ENCODE measurements at places on chromosomes 4 and X.

DNA sequence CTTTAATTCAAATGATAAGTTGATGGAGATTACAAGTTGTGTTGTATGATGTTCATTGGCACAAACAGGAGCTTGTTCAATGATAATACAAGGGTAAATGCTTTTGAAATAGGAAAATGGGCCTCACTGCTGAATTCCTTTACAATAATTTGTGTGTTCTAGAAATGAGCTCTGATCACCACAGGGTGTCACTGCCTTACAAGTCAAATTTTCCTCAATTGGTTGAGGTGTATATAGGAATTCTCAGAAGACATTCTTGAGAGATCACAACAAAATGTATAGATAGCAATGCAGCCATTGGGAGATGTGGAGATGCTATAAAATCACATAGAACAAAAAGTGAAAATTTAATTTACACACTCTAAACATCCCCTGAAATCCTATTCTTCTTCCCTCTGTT lies 49.6 kb downstream of the KLF8 start:
- no peak for DNase-seq

DNA sequence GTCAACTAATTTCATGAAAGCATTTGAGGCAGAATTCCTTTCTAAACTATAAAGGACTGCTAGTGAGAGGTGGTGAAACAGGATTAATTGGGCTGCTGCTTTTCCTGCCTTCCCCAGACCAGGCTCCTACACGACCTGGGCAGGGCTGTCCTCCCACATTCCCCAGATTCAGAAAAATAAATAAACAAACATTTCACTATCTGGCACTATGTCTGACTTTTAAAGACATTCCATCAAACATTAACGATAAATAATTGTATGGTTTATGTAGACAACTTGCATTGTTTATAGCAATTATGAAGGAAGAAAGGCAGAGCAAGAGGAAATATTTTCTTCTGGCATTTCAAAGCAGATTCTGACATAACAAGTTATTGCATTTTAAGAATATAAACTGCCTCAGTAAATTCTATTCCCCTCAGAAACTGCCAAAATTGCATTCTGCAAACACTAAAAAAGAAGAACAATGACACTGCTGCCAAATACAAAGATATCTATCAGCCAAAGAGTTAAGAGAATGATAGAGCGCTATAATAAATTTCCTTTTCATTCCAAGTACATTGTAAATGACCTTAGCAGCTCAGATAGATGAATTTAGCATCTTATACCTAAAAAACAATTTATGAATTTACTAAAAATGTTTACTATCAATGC lies 214.7 kb upstream of the INTU start:
- DNase-seq: no peak

- no peak for DNase-seq
Measured at GRCh38 chr4:120816296-120816965, 106.1 kb downstream of the PRDM5 start.

DNA sequence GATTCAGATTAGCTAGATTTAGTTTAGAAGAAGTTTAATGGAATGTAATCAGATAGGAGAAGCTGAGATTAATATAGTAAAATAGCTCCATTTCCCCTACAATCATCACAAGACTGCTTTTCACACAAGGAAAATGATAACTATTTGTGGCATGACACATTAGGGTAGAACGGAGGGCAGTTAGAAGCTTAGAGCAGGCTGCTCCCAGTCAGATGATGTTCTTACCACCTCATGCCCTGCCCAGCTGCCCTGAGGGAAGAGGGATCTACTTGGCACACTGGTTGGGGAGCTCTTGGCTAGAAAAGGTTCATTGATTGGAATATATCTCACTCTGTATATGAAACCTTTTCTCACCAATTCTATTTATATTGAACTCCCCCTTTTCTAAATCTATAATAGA lies 180.7 kb upstream of the IL15 start:
- DNase-seq: no peak

DNA sequence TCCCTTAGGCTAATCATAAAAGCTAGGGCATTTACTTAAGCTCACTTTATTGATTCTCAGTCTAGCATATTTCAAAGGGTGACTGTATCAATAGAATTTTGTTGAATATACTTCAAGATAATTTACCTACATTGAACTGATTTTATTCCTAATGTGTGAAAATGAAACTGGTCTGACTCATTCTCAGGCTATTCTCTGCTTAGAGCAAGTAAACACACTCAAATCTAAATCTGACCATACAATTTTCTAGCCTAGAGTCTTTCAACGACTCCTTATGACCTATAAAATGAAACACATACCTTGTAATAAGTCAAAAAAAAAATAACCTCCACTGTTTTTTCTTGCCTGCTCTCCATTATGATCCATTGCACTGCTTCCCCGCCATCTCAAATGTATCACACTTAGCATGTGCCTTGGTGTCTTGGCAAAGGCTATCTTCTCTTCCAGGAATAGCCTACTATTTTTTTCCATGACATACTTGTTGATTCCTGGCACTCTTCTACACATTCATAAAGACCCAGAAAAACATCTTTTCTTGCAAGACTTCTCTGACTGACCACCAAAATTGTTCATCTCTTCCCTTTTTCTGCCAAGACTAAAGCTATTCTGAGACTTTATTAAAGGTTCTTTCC lies 965.1 kb upstream of the HS3ST1 start:
- no peak for DNase-seq

DNA sequence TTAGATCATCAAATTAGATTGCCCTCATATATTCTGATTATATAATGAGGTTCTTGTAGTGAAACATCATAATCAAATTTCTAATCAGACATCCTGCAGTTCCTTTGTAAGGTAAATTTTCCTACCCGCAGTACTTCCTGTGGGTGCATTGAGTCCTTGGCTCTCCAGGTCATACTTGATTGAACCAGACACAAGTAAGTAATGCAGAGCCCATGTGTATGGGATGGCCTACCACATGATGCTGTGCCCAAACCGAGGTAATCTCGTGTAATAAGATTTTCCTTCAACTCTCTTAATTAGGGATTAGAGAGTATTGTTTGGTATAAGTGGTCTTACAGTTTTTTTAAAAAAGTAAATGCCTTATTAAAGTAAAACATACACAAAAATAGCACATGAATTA lies 1841.8 kb downstream of the PCDH7 start:
- DNase-seq: no peak

- DNase-seq: peak; percentile 5
Measured at GRCh38 chr4:8117278-8117682, 41.3 kb downstream of the ABLIM2 start.

GRCh38 chrX:125319646-125320521 lies at the start of gene TEX13C:
TSS of gene TEX13C (plus strand) at chrX:125319871. CDS start at chrX:125320120, 249 bp downstream.
- DNase-seq: no peak

DNA sequence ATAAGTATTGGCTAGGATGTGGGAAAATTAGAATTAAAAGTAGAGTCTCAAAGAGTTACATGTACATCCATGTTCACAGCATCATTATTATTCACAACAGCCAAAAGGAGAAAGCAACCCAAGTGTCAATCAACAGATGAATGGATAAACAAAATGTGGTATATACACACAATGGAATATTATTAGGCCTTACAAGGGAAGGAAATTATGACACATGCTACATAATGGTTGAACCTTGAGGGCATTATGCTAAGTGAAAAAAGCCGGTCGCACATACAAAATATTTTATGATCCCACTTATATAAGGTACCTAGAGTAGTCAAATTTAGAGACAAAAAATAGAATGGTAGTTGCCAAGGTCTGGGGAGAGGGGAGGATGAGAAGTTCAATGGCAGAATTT lies 80.1 kb downstream of the HUWE1 start:
- no peak for DNase-seq

- no peak for DNase-seq
Measured at GRCh38 chr4:134634301-134634700, 432.7 kb upstream of the PABPC4L start.

DNA sequence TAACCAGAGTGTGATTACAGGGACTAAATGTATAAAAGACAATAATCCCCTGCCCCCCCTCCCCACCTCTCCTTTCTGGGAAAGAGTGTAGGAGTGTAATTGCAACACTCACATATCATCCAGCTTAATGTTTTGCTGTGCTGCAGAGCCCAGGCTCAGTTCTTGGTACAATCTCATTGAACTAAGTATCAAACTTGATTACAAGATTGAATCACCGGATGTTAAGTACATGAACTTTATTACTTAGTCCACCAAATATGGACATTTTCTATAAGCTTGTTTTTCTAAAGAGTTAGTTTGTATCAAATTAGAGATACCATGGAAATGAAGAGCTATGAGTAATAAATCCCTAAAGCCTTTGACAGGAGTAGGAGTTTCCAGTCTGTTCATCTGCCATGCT lies 559.1 kb downstream of the ZNF674 start:
- no peak for DNase-seq

DNA sequence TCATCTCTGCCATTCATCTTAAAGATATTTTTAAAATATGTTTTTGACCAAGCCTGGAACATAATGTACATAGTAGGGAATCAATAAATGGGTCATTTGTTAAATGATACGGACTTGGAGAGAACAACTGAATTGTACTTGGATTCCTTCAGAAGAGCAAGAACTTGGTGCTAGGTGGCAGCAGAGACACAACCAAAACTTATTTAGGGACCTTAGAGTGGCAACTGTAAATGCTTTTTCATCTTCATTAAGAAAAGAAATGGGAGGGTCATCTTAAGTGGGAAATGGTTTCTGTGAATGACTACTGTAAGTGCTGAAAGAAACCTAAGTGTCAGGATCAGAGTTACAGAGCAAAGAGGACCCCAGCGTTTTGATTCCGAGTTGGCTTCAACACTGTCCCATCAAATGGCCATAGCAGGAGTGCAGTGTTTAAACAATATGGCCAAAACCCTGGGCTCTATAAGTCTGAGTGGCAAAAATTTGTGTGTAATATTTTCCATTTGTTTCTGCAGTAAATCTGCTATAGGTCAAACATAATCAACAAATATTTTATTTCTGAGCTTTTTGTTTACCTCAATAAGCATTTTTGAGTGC lies 213.6 kb downstream of the PALLD start:
- no peak for DNase-seq

DNA sequence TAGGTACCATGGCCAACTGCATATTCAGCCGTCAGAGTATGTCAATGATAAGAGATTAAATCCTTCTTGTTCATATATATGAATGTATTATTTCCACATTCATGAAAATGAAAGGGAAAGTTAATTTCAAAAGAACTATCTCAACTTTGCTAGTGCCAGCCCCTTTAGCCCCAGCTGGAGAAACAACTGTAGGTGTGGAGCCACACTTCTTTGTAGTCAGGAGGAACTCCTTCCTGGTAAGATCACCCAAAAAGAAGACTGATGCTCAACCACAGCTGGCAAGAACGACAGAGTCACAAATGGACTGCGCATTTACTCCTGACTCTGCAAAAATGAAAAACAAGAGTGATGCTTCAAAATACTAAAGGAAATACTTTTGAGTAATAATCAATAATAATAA lies 136.3 kb downstream of the RASL11B start:
- no peak for DNase-seq

- DNase-seq: no peak
Measured at GRCh38 chrX:108307132-108308085, 130.8 kb downstream of the COL4A6 start.

DNA sequence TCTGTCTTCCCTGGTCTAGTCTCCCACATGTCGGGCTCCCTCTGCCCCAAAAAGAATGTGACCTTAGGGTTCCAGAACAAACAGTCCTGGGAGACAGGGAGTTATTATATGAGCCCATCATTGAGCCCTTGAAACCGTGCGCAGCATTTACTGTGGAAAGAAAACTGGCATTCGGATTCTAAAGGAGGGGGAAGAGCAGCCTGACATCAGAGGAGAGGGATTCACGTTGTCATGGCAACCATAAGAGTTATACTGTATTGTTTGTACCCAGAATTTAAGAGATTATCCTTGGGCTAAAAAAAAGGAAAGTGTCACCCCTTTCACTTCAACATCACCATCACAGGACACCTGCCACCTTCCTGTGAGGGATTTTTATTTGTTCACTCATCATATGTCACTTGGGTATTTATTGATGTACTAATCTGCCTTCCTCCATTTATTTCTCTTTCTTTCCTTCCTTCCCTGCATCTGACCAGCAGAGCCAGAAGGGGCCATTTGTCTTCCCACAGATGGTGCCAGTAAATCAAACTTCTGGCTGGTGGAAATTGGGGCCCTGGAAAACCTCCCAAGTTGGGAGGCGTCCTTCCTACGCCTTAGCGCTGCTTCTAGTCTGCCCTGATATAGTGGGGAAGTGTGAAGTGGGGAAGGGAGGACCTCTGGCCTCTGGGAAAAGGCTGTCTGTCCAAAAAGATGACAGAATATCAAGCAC lies 64.9 kb upstream of the FRMPD3 start:
- DNase-seq: no peak

- no peak for DNase-seq
Measured at GRCh38 chr4:143286701-143287571, 49.7 kb upstream of the GAB1 start.

DNA sequence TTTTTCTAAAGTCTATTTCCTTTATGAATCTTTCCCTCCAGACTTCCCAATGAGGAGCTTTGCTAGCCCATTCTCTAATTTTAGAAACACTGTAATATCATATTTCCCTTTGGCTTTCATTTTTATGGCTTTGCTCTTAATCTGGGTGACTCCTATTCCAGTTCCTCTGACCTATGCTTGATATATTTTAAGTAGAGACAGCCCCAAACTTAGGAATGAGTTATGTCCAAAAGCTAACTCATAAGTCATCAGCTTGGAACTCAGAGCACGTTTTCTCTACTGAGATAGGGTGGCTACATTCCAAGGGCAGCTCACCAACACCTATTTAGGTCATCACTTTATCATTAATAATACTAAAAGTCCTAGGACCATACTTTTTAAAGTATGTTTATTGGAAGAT lies 77.8 kb downstream of the OR13H1 start:
- DNase-seq: no peak

GRCh38 chrX:66030505-66031317 lies 9.2 kb downstream of the VSIG4 start:
- no peak for DNase-seq

DNA sequence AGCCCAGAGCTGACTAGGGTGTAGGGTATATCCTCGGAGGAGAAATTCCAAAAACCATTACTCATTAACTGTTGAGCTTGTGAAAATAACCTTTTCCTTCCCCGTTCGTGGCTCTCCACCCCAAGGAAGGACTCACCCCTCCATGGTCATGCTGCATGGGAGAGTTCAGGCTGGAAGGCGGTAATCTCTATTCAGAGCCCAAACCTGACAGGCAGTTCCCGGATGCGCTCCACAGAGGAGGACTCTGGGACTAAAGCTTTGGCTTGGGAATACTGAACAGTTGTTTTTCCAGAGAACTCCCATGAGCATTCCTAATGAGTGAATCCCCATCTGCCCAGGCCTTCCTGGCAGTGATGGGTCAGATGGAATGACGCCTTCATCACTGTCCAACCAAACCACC lies 125.4 kb downstream of the BCOR start:
- DNase-seq: no peak

Data from stimulated activated CD8-positive, alpha-beta memory T cell treated with anti-CD3 and anti-CD28 coated beads, Interleukin-4, amount 100 ng/mL, for 24 hours (primary cell).